GM23248 (cell line): ENCODE measurements at places on chromosomes 3 and 15.

DNA sequence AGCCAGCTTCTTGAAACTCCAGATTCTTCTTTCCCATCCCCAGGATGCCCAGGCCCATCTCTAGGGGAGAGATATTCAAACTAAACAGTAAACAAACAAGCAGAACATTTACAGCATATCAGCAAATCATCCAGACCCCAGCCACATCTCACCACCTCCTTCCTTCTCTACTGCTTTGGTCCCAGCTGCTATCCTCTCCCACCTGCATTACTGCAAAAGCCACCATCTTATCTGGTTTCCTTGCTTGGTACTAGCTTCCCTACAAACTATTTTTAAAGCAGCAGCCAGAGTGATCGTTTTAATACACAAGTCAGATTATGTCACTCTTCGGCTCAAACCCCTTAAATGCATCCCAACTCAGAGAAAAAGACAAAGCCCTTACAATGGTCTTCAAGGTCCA lies 4.8 kb downstream of the LYSMD2 start:
- H3K27ac ChIP-seq: no peak overlapping the region
- H3K4me1 ChIP-seq: peaks cover 13% of the 10 kb centered on the region

GRCh38 chr15:74808078-74808839 lies 4.4 kb upstream of the LMAN1L start:
- no peaks in the 10 kb centered on the region for H3K27me3 ChIP-seq
- no peak for DNase-seq
- H3K27ac ChIP-seq: no peak overlapping the region
- no peak overlapping the region for H3K4me3 ChIP-seq
- no peaks in the 10 kb centered on the region for H3K4me1 ChIP-seq

DNA sequence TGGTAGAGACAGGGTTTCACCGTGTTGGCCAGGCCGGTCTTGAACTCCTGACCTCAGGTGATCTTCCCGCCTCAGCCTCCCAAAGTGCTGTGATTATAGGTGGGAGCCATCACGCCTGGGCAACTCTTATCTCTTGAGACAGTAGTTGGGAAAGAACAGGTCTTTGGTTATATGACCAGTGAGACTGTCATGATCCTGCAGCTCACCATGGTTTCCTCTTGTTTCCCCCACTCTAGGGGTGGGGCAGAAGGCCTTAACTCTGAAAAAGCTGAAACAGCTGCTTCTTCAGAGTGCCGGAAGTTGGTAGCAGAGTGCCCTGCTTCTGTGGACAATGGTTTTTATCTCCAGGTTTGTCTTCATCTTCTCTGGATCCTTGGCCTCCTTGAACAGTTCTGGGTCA lies 4.7 kb upstream of the TYRO3 start:
- peaks cover 12% of the 10 kb centered on the region; the same call in 1 of the 2 replicates for H3K4me1 ChIP-seq
- no peaks in the 10 kb centered on the region for H3K36me3 ChIP-seq
- no peak overlapping the region for H3K27ac ChIP-seq
- no peaks in the 10 kb centered on the region for H3K27me3 ChIP-seq

DNA sequence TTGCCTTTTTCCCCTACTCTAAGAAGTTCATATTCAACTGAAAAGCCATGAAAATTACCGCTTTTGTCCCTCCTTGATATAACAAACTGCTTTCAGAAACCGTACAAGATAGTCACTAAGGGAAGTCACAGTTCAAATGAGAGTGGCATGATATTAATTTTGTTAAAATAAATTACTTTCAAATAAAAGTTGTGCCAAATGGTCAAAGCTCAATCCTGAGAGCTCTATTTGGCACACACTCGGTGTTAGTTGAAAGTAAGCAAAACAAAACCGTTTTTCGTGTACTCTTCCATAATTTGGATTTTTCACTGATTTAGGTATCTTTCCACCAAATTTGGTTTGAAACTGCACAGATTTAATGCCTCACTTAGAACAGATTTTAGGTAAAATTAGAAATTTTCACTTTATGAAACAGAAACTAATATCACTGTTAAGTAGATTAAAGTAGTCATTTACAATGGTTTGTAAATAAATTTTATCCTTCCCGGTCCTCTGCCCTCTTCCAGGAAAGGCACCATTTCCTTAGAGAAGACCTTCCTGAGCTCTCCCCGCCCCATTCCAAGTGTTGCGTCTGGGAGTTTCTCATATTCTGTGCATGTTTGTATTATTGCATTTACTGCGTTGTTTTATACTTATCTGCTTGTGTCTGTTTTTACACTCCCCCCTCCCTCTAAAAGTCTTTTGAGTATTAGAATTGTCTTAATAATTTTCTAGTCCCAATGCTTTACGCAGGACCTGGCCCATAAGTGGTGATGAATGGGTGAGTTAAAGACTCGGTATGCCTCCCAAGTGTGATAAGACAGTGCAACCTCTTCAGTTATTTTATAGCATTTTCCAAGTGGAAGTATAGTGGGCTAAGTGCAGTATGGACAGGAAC lies 853 bp downstream of the TCAIM start:
- peak overlapping the region; percentile 66 for H3K27ac ChIP-seq
- peaks cover 20% of the 10 kb centered on the region for H3K4me1 ChIP-seq
- no peaks in the 10 kb centered on the region for H3K36me3 ChIP-seq

GRCh38 chr15:87667643-87668042 lies 588.9 kb downstream of the NTRK3 start:
- no peak overlapping the region for H3K4me3 ChIP-seq
- no peak overlapping the region for H3K27ac ChIP-seq
- DNase-seq: no peak
- peaks cover 5% of the 10 kb centered on the region; the same call in 1 of the 2 replicates for H3K4me1 ChIP-seq
- H3K27me3 ChIP-seq: no peaks in the 10 kb centered on the region

DNA sequence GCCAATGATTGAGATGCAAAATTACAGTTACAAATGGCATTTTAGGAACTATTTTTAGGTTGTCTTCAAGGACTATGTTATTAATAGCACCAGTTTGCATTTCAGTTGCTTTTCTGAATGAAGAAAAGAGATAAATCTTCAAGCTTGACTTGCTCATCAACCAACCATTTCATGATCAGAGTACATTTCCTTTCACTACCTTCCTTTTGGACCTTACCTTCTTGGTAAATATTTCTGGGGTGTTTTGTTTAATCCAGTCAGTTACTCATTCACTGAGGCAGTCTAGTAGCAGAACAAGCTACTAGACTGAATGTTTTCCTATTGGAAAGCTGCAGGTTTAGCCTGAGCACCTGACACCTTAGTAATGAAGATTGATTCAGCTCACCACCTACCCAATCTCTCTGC lies 8.2 kb downstream of the SLC27A2 start:
- no peak overlapping the region for H3K4me3 ChIP-seq
- H3K36me3 ChIP-seq: no peaks in the 10 kb centered on the region
- DNase-seq: no peak
- H3K4me1 ChIP-seq: no peaks in the 10 kb centered on the region
- peaks cover 13% of the 10 kb centered on the region for H3K27me3 ChIP-seq

DNA sequence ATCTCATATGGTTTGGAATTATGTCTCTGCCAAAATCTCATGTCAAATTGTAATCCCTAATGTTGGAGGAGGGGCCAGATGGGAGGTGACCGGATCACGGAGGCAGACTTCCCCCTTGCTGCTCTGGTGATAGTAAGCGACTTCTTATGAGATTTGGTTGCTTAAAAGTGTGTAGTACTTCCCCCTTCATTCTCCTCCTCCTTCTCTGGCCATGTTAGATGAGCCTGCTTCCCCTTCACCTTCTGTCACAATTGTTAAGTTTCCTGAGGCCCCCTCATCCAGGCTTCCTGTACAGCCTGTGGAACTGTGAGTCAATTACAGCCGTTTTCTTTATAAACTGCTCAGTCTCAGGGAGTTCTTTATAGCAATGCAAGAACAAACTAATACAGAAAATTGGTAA lies 51.1 kb downstream of the NEDD4 start:
- H3K4me3 ChIP-seq: no peak overlapping the region
- H3K27me3 ChIP-seq: no peaks in the 10 kb centered on the region
- DNase-seq: no peak
- H3K27ac ChIP-seq: no peak overlapping the region
- H3K4me1 ChIP-seq: no peaks in the 10 kb centered on the region

DNA sequence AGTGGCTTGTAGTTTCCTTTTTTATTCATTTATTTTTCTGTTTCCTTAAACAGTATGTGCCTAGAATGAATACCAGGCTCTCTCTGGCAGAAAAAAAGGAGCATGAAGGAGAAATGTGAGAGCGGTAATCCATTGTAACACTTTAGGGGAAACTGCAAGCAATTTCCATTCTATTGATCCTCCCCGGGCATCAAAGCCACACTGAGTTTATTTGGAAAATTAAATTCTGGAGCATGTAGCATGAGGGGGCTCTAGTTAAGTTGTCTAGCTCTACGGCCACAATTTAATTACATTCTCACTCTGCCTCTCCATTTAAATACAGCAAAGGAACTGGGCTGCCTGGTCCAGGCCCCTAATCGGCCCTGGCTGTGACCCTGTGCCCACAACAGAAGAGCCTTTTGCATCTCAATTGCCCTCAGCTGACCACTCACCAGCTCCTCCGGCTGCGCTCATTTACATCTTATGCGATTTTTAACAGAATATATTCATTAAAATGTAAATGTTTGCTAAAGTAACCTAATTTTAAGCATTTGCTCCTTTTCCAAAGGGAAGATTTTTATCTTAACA lies 72.9 kb downstream of the MEGF11 start:
- DNase-seq: no peak
- H3K27me3 ChIP-seq: peaks cover 87% of the 10 kb centered on the region
- no peaks in the 10 kb centered on the region for H3K4me1 ChIP-seq
- H3K36me3 ChIP-seq: no peaks in the 10 kb centered on the region
- no peak overlapping the region for H3K27ac ChIP-seq
- H3K4me3 ChIP-seq: no peak overlapping the region

DNA sequence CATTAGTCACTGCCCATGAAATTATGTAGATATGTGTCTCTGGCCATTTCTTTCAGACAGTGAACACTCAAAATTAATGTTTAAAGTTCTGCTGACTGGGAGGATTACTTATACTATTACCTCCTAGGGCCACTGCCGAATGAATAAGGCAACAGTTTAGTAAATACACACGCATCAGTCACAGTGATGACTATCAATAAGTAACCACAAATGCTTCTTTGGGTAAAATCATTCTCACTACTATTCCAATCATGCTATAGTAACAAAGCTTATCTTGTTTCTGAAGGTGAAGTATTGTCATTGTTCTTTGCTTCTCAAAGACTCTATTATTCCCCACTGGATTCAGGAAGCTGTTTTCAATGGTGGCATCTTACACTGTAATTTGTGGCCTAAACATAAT lies 478.8 kb downstream of the EPHA3 start:
- H3K27ac ChIP-seq: no peak overlapping the region
- no peaks in the 10 kb centered on the region for H3K4me1 ChIP-seq
- H3K27me3 ChIP-seq: no peaks in the 10 kb centered on the region
- no peaks in the 10 kb centered on the region for H3K36me3 ChIP-seq
- no peak overlapping the region for H3K4me3 ChIP-seq
- DNase-seq: no peak

GRCh38 chr3:49785565-49786356 lies 581 bp downstream of the IP6K1 start:
- no peaks in the 10 kb centered on the region for H3K27me3 ChIP-seq
- peak overlapping the region; percentile 59 for H3K27ac ChIP-seq
- peak overlapping the region; percentile 81 for H3K4me3 ChIP-seq
- no peaks in the 10 kb centered on the region; the same call in 1 of the 2 replicates for H3K36me3 ChIP-seq
- DNase-seq: peak; percentile 71
